Activated CD8-positive, alpha-beta T cell treated with anti-CD3 and anti-CD28 coated beads for 36 hours (primary cell): ENCODE measurements at places on chromosomes 5 and 9. TPM values are rescaled to one million over a fixed set of nuclear protein-coding genes. Genes with fewer than 3 reads are reported as not detected.

SLC6A7 gene
- not detected for total RNA-seq

CMYA5 gene
- 0.13 TPM for total RNA-seq

RNF180 gene
- total RNA-seq: not detected

FPGS gene
- total RNA-seq: 79.8 TPM

AQP7 gene
- not detected for total RNA-seq

TRPM3 gene
- total RNA-seq: not detected

MEIKIN gene
- total RNA-seq: not detected

CCNG1 gene
- total RNA-seq: 139 TPM

AIF1L gene
- 1.9 TPM for total RNA-seq

GRCh38 chr5:15834596-15835245, 334.7 kb downstream of the FBXL7 start:
- H3K4me1 ChIP-seq: no peaks in the 10 kb centered on the region
- no peaks in the 10 kb centered on the region for H3K27me3 ChIP-seq
- no peaks in the 10 kb centered on the region for H3K36me3 ChIP-seq
- no peak overlapping the region for H3K27ac ChIP-seq
- no peak overlapping the region for H3K4me3 ChIP-seq

- no peaks in the 10 kb centered on the region for H3K36me3 ChIP-seq
- DNase-seq: no peak
- no peak overlapping the region for H3K27ac ChIP-seq
- H3K27me3 ChIP-seq: peaks cover 50% of the 10 kb centered on the region
- peaks cover 5% of the 10 kb centered on the region for H3K4me1 ChIP-seq
- no peak overlapping the region for H3K4me3 ChIP-seq
These were observed 5.9 kb downstream of the TRIO start for GRCh38 chr5:14148890-14149671.

DNA sequence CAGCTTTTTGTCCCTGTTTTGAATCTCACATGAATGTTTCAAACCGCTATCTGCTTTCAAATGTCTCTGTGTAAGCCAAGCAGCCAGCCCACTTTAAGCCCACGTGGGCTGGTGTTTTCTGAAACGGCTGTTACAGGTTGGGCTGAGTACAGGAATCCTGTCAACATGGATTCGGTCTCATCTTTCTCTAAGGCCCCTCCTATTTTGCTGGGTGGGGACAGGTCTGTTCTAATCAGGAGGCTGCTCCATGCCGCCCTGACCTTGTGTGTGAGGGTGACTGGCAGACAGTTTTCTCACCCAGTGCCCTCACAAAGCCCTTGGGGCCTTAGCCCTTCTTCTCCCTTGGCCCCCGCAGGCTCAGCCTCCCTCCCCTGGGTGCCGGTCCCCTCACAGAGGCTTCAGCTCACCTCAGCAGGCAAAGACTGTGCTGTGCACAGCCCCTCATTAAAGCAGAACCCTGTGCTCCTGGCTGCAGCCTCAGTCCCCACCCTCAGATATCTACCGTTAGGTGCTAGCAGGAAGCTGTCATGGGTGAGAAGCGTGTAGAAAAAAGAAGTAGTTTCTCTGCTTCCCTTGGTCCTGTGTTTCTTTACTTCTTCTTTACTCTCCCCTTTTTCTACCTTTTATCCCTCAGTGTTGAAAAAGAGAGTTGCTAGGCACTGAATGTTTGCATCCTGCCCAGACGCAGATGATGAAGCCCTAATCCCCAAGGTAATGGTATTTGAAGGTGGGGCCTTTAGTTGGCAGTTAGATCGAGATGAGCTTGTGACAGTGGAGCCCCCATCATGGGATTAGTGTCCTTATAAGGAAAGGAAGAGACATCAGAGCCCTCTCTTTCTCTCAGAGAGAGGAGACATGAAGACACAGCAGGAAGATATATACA, 205.7 kb downstream of the ADAMTS12 start:
- H3K36me3 ChIP-seq: no peaks in the 10 kb centered on the region
- H3K27ac ChIP-seq: no peak overlapping the region
- no peak overlapping the region for H3K4me3 ChIP-seq
- DNase-seq: no peak

DNA sequence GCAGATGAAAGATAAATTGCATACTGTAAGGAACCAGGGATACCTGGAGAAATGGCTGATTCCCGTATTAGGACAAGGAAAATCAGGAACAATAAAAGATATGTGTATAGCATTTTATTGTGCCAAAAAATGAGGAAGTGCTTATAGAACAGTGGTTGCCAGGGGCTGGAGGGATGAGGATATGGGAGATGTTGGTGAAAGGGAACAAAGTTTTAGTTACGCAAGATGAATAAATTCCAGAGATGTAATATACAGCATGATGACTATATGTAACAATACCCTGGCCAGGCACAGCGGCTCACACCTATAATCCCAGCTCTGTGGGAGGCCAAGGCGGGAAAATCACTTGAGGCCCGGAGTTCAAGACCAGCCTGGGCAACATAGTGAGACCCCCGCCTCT, 101.8 kb downstream of the CDK5RAP2 start:
- peaks cover 39% of the 10 kb centered on the region for H3K36me3 ChIP-seq
- no peak for DNase-seq
- H3K4me3 ChIP-seq: no peak overlapping the region
- peaks cover 6% of the 10 kb centered on the region for H3K4me1 ChIP-seq
- H3K27me3 ChIP-seq: no peaks in the 10 kb centered on the region

GRCh38 chr5:180792287-180792964, 10.2 kb downstream of the MGAT1 start:
- no peak for DNase-seq
- H3K27me3 ChIP-seq: no peaks in the 10 kb centered on the region
- H3K36me3 ChIP-seq: peaks cover 49% of the 10 kb centered on the region
- no peak overlapping the region for H3K4me3 ChIP-seq
- peaks cover 54% of the 10 kb centered on the region for H3K4me1 ChIP-seq

DNA sequence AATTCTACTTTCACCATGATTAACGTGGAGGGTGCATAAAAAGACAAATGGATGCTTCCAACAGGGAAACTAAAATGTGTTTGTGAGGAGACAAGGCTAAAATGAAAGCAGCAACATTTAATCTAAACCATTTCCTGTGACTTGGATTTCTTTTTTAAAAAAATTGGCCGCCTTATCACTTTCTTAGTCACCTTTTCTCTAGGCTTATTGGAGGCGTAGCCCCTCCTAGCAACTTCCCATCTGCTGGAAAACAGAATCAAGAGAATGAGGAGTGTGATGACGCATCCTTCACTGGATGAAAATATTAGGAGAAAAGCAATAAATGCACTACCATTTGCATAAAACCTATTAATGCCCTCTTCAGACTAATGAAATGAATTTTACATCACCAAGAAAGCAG, 791 bp upstream of the GPR150 start:
- peaks cover 1% of the 10 kb centered on the region for H3K27me3 ChIP-seq
- no peak for DNase-seq
- no peak overlapping the region for H3K27ac ChIP-seq
- peaks cover 4% of the 10 kb centered on the region for H3K36me3 ChIP-seq
- H3K4me3 ChIP-seq: peak overlapping the region; percentile 78
- H3K4me1 ChIP-seq: peaks cover 46% of the 10 kb centered on the region

- H3K4me1 ChIP-seq: no peaks in the 10 kb centered on the region
- H3K36me3 ChIP-seq: no peaks in the 10 kb centered on the region
- DNase-seq: no peak
- peaks cover 1% of the 10 kb centered on the region for H3K27me3 ChIP-seq
These were observed 193.2 kb upstream of the RORB start for GRCh38 chr9:74303945-74304344.

DNA sequence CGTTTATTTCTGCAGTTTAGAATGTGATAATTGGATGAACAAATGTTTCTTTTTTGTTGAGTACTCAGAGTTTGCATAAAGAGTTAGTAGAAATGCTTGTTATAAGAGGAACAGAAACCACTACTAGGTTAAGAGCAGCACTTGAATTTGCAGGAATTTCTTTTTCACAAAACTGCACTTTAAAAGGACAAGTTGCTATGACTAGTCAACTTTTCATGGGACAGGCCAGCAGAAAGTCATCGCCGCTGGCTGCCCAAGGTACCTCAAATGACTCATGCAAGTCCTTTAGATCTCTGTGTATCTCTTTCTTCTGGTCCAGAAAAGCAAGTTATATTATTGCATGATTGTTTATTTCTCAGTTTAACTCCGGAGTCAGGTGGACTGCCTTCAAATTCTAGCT, 97.3 kb upstream of the HMHB1 start:
- no peaks in the 10 kb centered on the region for H3K36me3 ChIP-seq
- no peaks in the 10 kb centered on the region for H3K27me3 ChIP-seq
- H3K4me3 ChIP-seq: no peak overlapping the region
- DNase-seq: no peak

DNA sequence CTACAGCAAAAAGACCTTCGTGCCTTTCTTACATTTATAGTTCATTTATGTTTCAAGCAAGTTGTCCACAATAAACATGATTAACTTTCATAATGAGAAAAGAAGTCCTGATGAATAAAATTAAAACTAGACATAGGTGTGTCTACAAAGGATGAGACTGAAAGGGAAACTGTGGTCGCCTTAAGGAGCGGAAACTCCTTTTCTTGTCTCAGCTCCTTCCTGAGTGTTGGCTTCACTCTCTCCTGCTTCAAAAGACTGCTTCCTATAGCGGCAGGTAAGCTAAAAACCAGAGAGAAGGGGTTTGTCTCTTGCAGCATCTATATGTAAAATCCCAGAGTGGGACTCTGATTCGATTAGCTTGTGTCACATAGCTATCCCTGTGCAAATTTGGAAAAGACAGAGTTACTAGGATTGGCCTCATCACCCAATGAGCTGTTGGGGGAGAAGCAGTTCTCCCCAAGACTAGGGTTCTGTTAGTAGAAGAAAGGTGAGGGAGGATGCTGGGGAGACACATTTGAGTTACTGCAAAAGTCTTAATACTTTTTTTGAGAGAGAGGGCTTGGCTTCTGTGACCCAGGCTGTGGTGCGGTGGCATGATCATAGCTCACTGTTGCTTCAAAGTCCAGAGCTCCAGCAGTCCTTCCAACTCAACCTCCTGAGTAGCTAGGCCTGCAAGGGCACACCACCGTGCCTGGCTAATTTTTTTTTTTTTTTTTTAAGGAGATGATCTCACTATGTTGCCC, 16.8 kb upstream of the CTSL start:
- no peaks in the 10 kb centered on the region for H3K27me3 ChIP-seq
- no peak overlapping the region for H3K4me3 ChIP-seq
- no peaks in the 10 kb centered on the region for H3K36me3 ChIP-seq
- H3K4me1 ChIP-seq: peaks cover 22% of the 10 kb centered on the region
- H3K27ac ChIP-seq: no peak overlapping the region

- H3K27me3 ChIP-seq: no peaks in the 10 kb centered on the region
- no peak overlapping the region for H3K4me3 ChIP-seq
- H3K4me1 ChIP-seq: no peaks in the 10 kb centered on the region
- no peak for DNase-seq
- H3K27ac ChIP-seq: no peak overlapping the region
- no peaks in the 10 kb centered on the region for H3K36me3 ChIP-seq
These were observed 76.1 kb downstream of the SLC44A1 start for GRCh38 chr9:105320568-105320967.

- DNase-seq: peak; percentile 3
- no peak overlapping the region for H3K27ac ChIP-seq
- no peaks in the 10 kb centered on the region for H3K4me1 ChIP-seq
- H3K4me3 ChIP-seq: no peak overlapping the region
- H3K27me3 ChIP-seq: peaks cover 17% of the 10 kb centered on the region
These were observed 41.6 kb upstream of the ZNF300 start for GRCh38 chr5:150946351-150946905.

DNA sequence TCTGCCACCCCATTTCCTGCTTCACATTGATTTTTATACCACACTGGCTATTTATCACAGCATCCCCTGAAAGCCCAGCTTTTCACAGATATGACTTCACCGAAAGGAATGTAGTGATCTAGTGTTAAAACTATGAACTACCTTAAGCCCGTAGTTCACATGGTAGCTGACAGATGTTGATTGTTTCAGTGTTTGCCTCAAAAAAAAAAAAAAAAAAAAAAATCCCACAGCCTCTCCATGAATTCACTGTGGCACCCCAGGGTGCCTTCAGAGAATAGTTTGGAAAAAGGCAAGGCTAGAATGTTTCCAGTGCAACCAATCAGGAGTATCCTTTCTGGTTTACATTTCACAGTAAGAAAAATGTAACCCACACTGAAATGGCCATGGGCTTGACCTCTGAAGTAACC, 37.1 kb downstream of the GLIS3 start:
- no peak for DNase-seq
- no peaks in the 10 kb centered on the region for H3K4me1 ChIP-seq
- no peaks in the 10 kb centered on the region for H3K36me3 ChIP-seq
- no peak overlapping the region for H3K27ac ChIP-seq

GRCh38 chr9:116589392-116590354, 97.4 kb upstream of the TRIM32 start:
- peaks cover 30% of the 10 kb centered on the region for H3K36me3 ChIP-seq
- no peak overlapping the region for H3K4me3 ChIP-seq
- peak; percentile 48 for DNase-seq
- H3K4me1 ChIP-seq: no peaks in the 10 kb centered on the region
- no peaks in the 10 kb centered on the region for H3K27me3 ChIP-seq

- no peaks in the 10 kb centered on the region for H3K27me3 ChIP-seq
- no peak for DNase-seq
- no peak overlapping the region for H3K27ac ChIP-seq
- H3K4me1 ChIP-seq: peaks cover 13% of the 10 kb centered on the region
These were observed 3.5 kb downstream of the HDHD3 start for GRCh38 chr9:113373256-113373655.

DNA sequence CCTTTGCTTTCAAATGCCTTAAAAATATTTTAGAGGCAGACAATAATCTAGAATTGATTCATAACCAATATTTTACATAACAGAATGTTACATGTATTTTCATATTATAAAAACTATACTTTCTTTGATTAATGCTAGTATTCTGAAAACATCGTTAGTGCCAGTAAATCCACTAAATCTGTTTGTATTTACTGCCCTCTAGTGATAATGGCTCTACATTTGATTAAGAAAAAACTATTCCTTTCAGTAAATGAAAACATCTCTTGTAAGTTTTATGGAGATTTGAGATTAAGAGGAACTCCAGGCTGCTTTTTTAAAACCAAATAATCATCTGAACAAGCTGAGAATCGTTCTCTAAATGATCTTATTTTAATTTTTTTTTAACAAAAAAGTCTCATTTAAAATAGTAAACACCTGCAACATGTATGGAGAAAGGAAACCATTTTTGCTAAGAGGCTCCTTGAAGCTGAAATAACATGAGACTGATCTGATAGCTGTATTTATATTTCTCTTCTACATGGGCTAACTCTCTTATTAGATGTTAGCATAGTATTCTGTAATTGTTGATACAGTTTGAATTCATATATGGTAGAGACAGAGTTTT, 424.7 kb downstream of the RAB3C start:
- no peak overlapping the region for H3K4me3 ChIP-seq
- no peak for DNase-seq
- no peak overlapping the region for H3K27ac ChIP-seq
- H3K27me3 ChIP-seq: no peaks in the 10 kb centered on the region

DNA sequence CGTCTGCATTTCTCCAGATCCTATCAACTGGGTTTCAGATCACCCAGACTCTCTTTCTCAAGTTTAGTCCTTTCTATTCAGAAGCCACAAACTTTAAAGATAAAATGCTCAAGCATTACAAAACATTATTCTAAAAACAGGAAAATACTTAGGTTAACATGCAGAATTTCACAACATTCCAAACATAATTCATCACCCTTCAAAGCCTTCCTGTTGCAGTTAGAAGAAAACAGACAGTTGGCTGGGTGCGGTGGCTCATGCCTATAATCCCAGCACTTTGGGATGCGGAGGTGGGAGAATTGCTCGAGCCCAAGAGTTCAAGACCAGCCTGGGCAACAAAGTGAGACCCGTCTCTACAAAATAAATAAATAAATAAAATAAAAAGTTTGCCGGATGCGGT, 7.7 kb upstream of the OCLN start:
- H3K4me3 ChIP-seq: no peak overlapping the region
- DNase-seq: no peak
- H3K27me3 ChIP-seq: peaks cover 12% of the 10 kb centered on the region
- H3K36me3 ChIP-seq: no peaks in the 10 kb centered on the region
- no peak overlapping the region for H3K27ac ChIP-seq
- H3K4me1 ChIP-seq: no peaks in the 10 kb centered on the region
